ENCODE measurements at places on chromosomes 4 and X.

DNA sequence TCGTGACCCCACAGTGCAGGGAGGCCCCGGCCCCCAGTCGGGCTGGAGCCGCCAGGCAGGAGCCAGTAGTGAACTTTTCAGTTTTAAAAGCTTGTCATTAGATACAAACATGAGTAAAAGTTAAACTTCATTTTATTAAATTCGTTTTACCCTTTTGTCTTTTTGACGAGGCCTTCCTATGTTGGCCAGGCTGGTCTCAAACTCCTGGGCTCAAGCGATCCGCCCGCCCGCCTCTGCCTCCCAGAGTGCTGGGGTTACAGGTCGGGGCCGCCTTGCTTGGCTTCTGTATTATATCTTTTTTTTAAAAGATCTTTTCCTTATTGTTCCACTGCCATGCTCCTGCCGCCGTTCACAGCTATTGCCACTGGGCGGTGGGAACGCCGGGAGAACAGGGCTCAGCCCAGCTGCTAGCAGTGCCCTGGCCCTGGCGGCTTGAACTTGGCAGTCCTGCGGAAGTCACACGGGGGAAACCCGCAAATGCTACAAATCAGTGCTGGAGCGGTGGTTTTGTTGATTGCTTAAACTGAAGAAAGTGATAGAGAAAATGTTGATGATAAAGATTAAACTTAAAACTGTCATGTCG lies 968 bp upstream of the NELFA start:
- DNase-seq, result peak; percentile 63

DNA sequence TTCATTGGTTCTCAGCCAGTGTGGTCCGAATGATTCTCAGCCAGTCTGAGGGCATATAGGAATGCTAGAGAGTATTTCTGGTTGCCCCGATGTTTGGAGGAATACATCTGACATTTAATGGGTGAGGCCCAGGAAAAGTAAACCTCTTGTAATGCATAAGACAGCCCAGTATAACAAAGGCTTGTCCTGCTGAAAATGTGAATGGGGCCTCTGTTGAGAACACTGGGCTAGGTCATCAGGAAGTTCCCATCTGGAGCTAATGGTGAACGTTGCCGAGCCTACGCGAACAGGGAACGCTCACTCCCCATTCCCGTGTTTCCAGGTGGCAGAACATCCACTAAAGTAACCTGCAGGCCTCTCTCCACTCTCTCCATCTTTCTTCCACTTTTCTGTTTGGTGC lies 132.0 kb upstream of the CLNK start:
- DNase-seq, result no peak

- DNase-seq, result no peak
These were observed 38.1 kb downstream of the FGFRL1 start for GRCh38 chr4:1049591-1049905.

DNA sequence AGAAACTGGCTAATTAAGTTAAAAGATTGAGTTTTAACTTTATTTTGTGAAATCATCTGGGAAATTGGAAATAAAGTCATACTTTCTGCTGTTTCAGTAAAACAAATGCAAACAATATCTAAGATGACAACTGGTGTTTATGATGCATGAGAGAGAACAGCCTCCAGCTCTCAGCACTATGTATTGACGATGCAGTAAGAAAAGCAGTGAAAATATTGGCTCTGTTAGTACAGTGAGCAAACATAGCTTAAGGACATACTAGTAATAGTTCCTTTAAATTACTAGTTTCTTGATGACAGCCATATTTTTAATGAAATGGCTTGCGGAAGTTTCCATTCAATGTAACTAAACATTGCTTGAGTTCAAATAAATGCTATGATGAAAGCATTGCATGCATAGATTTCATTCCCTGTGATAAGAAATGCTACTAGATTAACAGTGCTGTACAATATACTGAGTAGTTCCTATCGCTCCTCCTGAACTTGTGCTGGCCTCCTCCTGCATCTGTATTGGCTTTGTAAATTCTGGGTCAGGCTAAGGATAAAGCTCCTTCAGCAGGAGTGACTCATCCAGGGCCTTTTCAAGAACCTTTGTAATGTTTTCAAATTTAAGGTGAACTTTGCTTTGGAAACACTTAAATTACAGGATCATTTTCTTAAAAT lies 11.6 kb downstream of the ARHGAP24 start:
- DNase-seq, result no peak

DNA sequence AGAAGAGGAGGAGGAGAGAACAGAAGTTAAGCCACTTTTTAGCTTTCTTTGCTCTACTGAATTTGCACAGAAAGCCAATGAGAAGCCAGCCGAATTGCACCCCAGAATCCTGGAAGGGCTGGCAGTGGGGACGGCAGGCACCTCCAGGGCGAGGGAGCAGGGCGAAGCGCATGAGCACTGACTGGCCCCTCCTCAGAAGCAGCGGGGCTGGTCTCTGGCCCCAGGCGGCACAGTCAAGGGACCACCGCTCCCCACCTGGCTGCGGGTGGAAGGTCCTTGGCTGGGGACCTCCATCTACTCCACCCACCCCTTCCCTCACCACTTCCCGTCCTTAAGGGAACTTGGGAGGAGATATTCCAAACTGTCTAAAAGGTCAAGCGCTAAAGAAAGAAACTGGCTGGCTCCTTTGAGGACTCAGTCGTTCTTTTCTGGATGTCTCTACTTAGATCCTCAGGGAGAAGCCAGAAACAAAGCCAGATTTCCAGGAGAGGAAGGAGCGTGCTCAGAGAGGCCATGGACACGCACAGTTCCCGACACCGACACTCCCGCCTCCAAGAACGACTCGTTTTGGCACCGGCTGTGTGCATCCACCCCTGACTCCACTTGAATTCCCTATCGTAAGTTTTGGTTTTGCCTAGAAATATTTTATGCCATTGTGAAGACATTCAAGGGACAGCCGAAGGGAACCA lies 59.5 kb upstream of the CRMP1 start:
- DNase-seq, result no peak

DNA sequence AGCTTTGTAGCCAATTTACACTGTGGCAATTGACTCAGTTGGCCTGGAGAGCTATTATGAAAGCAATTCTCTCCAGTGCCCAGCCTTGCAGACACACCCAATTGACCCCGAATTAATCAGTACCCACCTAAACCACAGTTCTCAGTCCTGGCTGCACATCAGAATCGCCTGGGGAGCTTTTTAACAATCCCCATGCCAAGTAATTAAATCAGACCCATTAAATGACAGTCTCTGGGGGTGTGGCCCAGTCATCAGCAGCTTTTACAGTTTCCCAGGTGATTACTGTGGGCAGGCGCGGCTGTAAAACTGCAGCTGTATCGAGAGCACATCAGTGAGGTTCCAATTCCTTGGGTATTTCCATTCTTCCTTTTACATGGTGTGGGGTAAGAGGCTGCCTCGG lies 460.9 kb upstream of the FAT1 start:
- DNase-seq, result no peak

DNA sequence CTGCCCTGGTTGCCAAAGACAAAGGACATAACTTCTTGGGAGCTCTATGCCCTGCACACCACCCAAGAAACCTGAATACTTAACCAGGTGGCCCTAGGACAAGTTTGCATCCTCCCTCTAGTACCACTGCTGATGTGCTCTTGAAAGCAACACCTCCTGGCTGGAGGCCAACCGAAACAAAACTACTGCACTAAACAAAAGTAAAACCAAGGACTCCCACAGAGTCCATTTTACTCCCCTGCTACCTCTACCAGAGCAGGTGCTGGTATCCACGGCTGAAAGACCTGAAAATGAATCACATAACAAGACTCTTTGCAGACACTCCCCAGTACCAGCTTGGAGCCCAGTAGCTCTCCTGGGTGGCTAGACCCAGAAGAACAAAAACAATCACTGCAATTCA lies 941.8 kb downstream of the RAPGEF2 start:
- no peak for DNase-seq

GRCh38 chr4:112894951-112895350 lies 154.5 kb upstream of the ANK2 start:
- no peak for DNase-seq

DNA sequence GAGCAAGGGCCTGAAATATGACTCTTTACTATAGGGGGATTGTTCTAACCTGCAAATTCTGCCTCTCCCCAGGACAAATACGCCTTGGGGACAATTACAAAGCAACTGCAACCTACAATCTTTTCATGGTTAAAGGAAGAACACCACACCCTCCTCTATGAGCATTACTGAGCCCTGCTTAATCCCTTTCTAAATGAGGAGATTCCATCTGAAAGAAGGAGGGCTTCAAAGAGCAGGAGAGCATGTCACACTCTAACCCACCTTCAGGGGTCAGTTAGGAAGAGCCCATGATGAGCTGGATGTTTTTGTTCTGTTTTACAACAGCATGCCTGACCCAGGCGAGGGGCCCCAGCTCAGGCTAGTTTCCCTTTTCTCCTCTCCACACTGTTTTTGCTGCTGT lies 134.0 kb upstream of the ANXA3 start:
- DNase-seq, result no peak

DNA sequence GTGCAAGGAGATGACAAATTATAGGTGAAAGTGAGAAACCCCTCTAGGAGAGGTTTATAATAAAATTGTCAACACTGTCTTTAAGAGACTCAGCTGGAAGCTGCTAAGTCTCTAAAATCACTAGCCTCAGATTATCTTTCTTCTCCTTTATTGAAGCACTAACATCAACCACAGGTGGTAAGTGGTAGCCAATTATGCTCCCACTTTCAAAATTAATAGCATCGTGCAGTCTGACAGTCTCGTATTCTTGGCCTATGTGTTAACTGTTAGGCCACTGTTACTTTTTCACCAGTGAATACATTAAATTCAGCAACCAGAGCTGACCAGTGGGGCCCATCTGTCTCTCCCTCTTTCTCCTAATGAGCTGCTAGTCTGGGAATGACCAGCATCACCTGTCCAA lies 674.1 kb downstream of the RAPGEF2 start:
- no peak for DNase-seq

GRCh38 chrX:72114306-72114705 lies 17.4 kb downstream of the RTL5 start:
- DNase-seq, result no peak

- DNase-seq, result no peak
These were observed 674.6 kb upstream of the SLIT2 start for GRCh38 chr4:19577097-19577496.

- no peak for DNase-seq
These were observed 41.5 kb upstream of the PGRMC1 start for GRCh38 chrX:119194621-119195020.

GRCh38 chr4:2434420-2434819 lies 15.7 kb downstream of the CFAP99 start:
- DNase-seq, result no peak

GRCh38 chr4:6333301-6334202 lies 63.9 kb downstream of the WFS1 start:
- DNase-seq, result no peak

- no peak for DNase-seq
These were observed 14.6 kb downstream of the TMSB4X start for GRCh38 chrX:12989461-12989860.

- no peak for DNase-seq
These were observed 134.0 kb upstream of the PJA1 start for GRCh38 chrX:69299285-69299684.

- DNase-seq, result no peak
These were observed 294.7 kb downstream of the NAF1 start for GRCh38 chr4:162871990-162872389.

DNA sequence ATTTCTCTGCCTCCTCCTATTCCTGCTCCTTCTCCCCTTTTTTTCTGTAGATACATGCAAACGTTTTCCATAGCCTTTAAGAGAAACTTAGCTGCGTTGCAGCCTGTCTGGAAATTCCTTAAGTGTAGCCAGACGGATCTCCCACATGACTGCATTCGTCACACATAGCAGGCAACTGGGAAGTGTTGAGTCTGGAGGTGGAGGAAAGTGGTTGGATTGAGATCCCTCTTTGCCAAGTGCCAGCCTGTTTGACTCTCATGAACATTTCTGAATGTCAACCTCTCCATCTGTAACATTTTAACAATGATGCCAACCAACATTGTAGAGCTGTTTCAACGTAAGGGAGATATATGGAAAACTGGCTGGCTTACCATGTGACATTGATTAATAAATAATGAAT lies 45.1 kb upstream of the FAM9A start:
- DNase-seq, result no peak

DNA sequence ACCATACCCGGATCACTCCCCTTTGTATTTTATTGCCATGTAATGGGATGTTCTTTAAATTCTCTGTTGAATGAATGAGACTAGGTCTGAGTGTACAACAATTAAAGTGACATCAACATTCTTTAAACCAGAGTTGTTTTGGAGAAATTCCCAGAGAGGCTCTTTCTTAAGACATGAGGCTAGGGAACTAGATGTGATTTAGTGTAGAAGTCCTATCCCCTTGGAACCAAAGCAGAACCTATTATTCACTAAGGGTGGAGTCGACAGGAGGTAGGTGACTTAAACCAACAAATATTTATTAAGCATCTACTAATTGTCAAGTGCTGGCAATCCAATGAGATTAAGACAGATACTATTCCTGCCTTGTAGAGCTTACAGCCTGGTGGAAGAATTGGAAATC lies 1.7 kb downstream of the EIF1AX start:
- no peak for DNase-seq

DNA sequence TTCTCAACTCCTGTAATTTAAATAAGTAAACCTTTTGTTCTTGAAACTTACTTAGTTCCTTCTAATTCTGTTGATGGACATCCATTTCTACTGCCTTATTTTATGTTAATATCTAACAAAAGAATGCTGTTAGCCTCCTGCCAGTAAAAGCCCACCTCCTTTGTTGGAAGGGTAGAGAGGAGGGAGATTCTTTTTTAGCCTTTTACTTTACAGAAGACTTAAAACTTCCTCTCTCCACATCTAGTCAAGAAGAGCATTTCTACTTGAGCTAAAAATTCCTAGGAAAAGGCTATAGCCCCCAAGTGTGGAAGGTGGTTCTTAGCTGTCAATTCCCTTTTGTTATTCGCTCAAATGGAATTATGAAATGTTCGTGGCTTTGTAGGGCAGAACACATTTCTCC lies 118.7 kb downstream of the ZIC3 start:
- DNase-seq, result no peak

GRCh38 chrX:12789976-12790375 lies 1.2 kb upstream of the PRPS2 start:
- no peak for DNase-seq

DNA sequence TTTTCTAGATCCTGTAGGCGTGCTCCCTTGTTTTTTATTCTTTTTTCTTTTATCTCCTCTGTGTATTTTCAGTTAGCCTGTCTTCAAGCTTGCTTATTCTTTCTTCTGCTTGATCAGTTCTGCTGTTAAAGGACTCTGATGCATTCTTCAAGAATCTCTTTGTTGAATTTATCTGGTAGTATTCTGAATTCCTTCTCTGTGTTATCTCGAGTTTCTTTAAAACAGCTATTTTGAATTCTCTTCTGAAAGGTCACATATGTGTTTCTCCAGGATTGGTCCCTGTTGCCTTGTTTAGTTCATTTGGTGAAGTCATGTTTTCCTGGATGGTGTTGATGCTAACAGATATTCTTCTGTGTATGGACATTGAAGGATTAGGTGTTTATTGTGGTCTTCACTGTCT lies 15.3 kb downstream of the RAB33B start:
- DNase-seq, result no peak

Data from CD4-positive, CD25-positive, alpha-beta regulatory T cell (primary cell).